ENCODE measurements at places on chromosomes 7 and 10.

- no peak for DNase-seq
These were observed 312.0 kb upstream of the ZMIZ1 start for GRCh38 chr10:78756604-78757343.

- DNase-seq: no peak
These were observed 133.2 kb downstream of the CFAP58 start for GRCh38 chr10:104486803-104487202.

DNA sequence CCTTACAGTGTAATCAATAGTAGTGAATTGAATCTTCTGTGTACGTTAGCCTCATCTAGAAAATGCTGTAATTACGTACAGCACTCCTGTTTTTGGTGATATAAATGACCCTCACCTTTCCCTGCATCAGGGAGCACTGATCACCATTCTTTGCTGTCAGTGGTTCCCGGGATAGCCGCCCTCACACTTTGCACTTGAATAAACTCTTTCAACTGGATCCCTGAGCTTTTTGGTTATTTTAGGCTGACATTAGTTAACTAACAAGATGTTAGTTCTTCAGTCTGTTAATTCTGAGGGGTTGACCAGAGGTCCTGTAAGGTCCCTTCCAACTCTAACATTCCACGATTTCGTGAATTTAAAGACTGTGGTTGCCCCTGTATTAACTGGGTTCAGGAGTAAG, 23.4 kb upstream of the ZC3HAV1 start:
- DNase-seq: no peak

- no peak for DNase-seq
These were observed 24.9 kb downstream of the GSTO2 start for GRCh38 chr10:104293781-104294321.

DNA sequence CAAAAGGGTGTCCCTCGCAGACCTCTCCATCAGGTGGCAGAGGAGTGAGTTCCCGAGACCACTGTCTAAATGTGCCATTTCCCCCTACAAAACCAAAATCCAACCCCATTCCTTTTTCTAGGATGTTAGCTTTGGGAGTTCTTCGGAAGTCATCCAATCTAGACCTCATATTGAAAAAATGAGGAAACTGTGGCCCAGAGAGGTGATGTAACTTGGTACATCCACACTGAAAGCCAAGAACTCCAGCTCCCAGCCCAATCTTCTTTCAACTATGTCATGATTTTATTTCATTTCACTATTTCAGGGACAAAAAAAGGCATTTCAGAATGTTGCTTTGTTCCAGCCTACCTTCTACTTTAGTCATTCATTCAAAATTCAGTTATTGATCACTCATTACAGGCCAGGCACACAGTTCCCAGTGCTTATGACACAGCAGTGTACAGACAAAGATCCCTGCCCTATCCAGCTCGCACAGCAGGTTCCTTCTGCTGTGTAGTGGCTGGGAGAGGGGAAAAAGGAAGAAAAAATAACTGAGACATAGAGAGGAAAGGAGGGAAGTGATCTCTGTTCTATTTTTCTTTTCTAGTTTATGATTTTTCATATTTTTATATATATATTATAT, 35.8 kb downstream of the SCRN1 start:
- DNase-seq: no peak

DNA sequence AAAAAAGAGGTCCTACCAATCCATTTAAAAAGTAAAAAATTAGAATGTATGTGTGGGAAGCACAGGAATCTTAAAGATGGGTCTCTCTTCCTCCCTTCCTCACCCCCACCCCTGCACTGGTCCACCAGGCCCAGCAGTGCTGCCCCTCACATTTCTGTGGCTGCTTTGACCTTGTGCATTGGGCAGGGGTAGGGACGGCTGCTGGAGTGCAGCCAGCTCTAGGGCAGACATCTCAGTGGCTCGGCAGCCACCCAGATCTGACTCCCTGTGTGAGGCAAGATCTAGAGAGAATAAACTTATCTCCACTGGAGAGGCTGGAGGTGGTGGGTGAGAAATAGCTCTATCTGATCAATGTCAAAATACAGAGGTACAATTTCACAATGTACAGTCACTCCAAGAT, 6.7 kb downstream of the FAM180A start:
- DNase-seq: no peak

- DNase-seq: no peak
These were observed 20.4 kb upstream of the GOT1 start for GRCh38 chr10:99450624-99451498.

- DNase-seq: no peak
These were observed 71.9 kb downstream of the FZD1 start for GRCh38 chr7:91336106-91336505.

GRCh38 chr7:50869108-50869725, 86.5 kb upstream of the GRB10 start:
- no peak for DNase-seq
